ENCODE measurements at places on chromosomes 13 and 19.

GRCh38 chr19:13146763-13147563 is 3.2 kb downstream of the STX10 start:
- DNase-seq: no peak

DNA sequence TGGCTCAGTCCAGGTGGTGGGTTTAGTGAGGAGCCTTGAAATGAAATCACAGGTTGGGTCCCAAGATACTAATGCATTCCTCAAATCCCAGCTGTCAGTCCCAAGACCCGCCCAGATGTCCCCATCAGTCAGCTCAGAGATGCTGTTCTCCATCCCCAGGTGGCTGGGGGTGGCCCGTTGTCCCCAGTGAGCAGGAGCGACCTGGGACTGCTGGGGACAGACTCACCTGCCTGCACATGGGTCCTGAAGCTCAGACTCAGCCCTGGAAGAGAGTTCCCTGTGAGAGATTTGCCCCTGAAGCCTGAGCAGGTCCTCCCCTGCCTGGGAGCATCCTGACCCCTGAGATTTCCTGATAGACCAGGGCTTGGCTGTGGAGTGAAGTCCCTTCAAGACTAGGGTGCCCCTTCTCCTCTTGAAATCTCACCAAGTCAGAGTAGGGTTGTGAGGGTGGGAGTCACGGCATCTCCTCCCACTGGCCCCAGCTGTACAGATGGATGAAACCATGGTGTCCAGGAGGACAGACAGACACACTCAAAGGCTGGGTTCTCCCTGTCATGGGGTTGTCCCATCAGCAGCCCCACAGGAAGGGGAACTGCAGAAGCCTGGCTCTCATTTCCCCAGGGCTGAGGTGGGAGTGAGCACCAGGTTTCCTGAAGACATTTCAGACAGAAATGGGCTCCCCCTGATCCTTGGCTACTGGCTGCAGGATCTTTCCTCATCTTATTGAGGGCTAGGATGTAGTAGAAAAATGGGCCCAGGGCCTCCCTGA is 14.4 kb downstream of the LILRA5 start:
- DNase-seq: no peak

GRCh38 chr19:54333586-54334298 is 5.2 kb downstream of the LILRA4 start:
- DNase-seq: no peak

DNA sequence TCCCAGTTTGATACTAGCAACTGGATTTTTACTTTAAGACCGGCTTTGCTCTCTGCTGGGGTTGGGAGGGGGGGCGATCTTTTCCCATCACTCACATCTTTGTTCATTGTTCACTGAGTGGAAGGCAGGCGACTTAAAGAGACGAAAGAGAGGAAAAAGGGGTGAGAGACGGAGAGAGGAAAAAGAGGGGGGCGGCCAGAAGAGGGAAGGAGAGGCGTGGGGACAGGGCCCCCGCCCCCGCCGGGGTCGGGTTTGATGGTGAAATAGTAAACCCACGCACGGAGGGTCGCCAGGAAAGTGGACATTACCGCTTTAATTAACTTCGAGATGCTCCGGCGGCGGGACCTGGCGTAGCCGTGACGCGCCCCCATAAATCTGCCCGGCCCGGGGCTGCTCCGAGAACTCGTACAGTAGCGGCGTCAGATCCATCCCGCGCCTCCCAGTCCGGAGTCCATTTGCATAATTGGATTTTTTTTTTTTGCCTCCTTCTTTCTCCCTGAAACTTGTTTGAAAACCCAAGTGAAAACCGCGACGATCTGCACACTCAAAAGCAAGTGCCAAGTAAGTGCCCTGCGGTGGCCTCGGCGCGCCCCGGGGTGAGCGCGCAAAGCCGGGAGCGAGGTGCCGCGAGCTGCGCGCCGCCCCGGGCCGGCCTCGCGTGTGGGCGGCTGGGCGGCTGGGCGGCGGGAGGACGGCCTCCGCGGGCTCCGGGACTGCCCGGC is 143.9 kb upstream of the ZNF536 start:
- no peak for DNase-seq

GRCh38 chr19:5059213-5059574 is 90.3 kb downstream of the KDM4B start:
- DNase-seq: no peak

GRCh38 chr13:41658057-41658661 is 200.8 kb downstream of the RGCC start:
- DNase-seq: no peak

GRCh38 chr19:13138171-13138915 is 11.8 kb downstream of the STX10 start:
- DNase-seq: no peak

- DNase-seq: no peak
These were observed 76.9 kb downstream of the ITGBL1 start for GRCh38 chr13:101529422-101529821.

DNA sequence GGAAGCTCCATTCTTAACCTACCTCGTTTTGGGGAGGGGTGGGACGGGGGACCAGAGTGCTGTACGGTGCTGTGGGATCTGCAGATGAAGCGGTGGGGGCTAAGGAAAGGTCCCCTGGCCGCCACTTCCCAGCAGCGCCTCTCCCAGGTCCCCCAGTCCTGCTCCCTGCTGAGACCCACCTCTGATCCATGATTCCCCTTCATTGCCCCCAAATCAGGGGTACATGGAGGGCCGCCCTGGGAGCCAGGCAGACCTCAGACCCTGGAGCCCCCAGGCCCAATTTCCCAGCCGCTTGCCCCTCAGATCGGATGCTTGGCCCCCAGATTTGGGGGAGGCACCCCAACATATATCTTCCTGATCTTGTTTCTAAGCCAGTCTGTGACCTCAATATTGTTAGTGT is 3.8 kb upstream of the FAM98C start:
- DNase-seq: no peak

DNA sequence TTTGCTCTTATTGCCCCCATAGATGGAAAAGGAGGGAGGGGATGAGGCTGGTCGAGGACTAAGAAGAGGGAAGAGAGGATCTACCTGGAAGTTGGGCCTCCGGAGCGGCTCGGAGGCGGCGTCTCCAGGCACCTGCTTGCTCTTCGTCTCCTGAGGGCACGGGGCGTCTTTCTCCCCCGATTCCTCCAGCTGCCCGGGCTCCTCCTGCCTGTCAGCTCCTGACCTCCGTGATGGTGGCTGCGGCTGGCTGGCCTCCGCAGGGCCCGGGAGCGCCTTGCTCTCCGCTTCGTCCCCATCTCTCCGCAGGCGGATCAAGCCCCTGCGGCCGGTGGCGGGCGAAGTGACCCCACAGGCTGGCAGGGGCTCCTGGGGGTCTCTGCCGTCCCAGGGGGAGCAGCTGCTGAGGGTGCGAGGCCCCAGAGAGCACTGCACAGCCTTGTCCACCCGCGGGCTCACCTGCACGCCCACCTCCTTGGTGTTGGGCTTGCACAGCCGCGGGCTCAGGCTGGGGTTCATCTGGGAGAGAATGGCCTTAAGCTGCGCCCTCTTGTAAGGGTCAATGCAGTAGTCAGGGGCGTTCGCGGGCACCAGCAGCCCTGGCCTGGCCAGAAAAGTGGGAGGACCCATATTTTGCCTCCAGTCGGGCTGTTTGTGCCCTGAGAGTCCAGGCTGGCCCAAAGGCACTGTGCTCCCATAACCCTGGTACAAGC is 3.8 kb downstream of the ZAR1L start:
- no peak for DNase-seq

DNA sequence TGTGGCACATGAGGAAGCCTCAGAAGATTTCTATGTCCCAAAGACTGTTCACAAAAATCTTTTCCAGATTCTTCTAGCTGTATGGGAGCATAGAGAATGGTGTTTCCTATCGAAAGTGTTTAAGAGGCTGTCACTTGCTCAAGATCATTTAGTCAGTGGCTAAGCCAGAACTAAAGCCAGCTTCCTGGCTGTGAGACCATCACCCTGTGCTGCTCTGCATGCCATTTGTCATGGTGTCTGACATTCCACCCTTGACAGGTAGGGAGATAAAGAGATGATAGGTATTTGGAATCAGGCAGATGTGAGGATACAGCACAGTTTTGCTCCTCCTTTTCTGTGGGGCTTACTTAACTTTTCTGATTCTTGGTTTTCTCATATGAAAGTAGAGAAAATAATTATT is 177.3 kb downstream of the DNAJC15 start:
- DNase-seq: no peak

- no peak for DNase-seq
These were observed 977.6 kb downstream of the SLITRK5 start for GRCh38 chr13:88648598-88649373.

DNA sequence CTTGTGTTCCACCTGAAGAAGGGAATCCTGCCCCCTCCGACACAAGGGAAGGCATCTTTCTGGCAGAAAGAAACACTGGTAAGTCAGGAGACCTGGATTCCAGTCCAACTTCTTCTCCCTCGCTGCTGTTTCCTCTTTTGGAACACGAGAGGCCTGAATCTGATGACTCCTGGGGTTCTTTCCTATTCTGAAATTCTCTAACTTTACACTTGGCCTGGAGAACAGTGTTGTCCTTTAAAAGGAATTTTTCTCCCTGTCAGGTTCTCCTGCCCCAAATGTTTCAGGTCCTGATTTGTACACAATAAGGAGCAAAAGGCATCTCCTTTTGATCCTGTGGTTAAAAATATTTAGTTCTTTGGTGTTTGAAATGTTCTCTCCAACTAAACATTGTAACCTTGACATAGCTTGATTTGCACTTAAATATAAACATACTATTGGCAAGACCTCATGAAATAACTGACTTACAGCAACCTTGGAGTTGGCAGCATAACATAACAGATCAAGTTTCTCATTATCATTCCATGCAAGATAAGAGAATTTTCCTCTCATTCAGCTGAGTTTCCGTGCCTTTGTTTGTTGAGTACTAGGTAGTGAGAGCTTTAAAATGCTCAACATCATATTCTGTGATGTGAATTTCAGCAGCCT is 244.8 kb downstream of the COG6 start:
- no peak for DNase-seq

GRCh38 chr13:44680746-44681355 is 104.7 kb upstream of the TSC22D1 start:
- DNase-seq: no peak

GRCh38 chr13:41701676-41702075 is 244.3 kb downstream of the RGCC start:
- DNase-seq: no peak

DNA sequence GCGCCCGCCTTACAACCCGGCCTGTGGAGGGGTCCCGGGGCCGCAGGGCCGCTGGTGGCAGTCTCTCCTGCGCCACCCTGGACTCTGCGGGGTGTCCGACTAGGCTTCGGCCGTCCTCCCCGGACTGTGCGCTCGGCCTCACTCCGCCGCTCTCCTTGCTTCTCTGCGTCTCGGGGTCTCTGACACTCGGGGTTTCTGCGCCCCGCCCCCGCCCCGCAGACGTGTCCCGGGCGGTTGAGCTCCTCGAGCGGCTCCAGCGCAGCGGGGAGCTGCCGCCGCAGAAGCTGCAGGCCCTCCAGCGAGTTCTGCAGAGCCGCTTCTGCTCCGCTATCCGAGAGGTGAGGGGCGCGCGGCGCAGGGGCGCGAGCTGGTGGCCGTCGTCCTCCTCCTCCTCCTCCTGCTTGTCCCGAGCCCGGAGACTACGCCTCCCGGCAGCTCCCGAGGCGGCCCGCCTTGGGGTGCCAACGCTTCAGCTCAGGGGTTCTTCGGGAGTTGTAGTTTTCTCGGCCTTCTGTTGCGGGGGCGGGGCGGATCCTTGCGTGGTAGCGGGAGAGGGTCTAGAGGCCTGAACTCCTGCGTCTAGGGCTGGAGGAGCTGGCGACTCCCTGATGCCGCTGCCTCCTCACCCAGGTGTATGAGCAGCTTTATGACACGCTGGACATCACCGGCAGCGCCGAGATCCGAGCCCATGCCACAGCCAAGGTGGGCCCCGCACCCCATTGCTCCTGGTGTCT is 627 bp downstream of the LIN7B start:
- no peak for DNase-seq

DNA sequence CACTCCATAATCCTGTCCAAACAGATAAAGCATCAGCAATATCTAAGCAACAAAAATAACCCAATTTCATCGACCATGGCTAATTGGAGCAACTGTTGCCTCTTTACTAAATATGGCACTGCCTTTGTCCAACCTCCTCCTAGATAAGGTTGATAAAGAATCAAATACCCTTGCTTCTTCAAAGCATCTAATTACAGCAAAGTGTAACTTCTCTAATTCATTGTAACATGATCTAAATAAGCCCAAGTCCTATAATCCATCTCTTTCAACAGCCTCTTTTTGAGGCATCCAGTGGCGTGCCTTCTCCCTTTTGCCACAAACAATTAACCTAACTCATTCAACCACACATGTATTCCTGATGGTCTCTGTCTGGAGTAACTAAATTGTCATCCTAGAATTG is 81.7 kb upstream of the KLHL1 start:
- DNase-seq: no peak

DNA sequence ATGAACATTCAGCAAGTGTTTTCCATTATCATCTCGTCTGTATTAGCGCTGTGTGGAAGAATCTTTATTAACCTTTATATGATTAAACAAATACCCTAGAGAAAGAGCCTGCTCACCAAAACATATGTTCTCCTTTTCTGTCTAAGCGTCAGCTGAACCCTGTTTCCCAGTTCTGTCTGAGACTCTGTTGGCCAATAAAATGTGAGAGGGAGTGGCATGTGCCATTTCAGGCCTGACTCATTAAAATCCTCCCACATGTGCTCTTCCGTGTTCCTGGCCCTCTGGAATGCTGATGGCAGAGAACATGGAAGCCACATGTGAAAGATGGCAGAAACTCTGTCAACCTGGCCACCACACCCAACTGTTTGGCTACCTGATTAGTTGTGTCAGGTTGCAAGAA is 181.9 kb upstream of the EDNRB start:
- no peak for DNase-seq

DNA sequence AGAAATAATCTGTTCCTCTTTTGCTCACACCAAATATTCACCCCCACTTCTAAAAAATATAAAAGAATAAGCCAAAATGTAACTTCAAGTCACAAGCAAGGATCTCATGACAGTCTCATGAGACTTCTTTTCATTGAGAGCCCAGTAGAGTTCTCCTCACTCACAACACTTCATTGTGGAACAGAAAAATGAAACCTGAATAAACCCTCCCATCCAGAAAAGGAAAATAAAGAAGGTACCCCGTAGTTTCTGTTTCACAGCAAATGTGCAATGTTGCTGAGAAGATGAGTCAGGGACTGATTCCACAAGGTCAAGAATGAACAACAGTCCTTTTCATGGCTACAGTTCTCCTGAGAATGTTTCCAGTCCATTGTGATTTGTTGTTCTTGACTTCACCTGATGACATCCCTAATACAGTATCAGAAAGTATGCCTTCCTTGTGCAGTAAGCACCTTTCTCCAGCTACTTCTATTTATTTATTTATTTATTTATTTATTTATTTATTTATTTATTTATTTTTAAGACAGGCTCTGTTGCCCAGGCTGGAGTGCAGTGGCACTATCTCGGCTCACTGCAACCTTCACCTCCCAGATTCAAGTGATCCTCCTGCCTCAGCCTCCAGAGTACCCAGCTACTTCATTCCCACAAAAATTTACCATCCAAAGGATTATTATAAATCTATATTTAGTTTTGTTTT is 6.4 kb upstream of the ZNF841 start:
- no peak for DNase-seq

- DNase-seq: peak; percentile 42
These were observed at the start of gene BCL3 for GRCh38 chr19:44748426-44749254. Gene BCL3, plus strand, starts transcription at chr19:44748708. Its CDS starts 83 bp downstream, at chr19:44748791.

DNA sequence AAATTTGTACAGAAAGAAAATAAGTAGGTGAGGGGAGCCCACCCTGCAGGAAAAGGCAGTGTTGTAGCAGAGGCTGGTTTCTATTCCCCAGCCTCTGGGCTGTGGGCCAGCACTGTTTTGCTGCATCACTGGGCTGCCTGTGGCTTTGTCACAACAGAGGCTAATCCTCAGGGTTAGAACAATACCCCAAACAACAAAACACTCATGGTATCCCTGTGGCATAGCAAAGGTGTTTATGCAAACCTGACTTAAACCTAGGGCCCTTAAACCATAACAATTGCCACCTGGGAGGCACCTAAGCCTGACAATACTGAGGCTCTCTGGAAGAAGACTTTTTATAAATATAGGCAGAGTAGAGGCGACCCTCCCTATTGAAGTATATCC is 314.7 kb downstream of the OLFM4 start:
- DNase-seq: no peak

All from NCI-H510A treated with DMSO at 0.1 percent for 48 hours (cell line).